ENCODE measurements at places on chromosomes 6 and 20.

DNA sequence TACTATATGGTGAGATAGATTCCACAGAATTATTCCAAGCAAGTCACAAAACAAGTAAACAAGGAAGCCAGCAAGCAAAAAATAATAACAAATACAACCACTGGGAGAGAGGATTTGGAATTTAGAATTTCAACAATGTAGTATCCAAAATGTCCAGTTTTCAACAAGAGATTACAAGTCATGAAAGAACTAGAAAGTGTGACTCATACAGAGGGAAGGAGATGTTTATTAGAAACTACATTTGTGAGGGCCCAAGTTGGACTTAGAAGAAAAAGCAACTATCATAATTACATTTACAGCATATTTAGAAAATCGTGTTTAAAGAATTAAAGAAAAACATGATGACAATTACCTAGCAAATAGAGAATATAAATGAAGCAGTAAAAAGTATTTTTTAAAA is 494.6 kb upstream of the ID4 start:
- no peak for DNase-seq

DNA sequence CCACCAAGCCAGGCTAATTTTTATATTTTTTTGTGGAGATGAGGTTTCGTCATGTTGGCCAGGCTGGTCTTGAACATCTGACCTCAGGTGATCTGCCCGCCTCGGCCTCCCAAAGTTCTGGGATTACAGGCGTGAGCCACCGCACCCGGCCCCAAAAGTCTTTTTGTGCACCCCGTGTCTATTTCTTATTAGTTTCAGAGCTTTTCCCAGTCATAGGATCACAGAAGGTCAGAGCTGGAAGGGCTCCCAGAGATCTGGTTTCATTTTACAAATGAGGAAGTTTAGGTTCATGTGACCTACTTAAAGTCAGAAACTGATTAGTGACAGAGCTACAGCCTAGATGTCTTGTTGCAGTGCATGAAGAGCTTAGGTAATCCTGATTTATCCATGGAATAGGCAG is 1.6 kb upstream of the OGFRL1 start:
- DNase-seq: no peak

DNA sequence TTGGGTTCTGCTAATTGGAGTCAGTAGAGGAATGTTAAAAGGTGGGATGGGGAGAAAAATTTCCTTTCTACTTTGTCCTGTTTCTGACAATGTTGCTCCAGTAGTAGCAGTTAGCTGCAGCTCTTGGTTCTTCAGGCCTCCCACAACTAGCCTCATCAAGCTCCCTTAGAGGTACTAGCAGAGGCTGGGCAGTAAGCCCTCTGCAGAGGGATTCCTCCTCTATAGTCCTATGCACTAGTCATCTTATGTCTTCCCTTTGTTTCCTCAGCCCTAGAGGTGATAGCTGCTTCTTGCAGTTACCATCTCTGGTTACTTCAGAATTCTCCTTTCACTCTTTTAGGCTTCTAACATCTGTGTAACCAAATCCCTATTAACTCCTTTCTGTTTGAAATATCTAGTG is 99.8 kb downstream of the FILIP1 start:
- no peak for DNase-seq

DNA sequence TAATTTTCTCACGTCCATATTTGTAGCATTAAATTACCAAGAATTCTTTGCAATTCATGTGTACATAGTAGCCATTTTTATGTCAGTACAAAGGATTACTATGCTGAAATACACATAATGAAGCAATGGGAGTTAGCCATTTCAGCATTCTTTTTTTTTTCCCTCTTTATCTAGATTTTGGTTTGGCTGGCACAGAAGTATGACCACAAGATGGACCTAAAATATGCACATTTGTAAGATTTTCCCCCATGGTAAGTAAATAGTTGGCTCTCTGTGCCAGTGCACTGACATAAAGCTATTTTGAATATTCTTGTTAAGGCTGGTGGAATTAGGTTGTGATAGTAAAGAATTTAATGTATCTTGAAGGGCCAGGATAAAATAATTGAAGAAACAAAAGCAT is 486.1 kb upstream of the BTBD3 start:
- no peak for DNase-seq

- no peak for DNase-seq
These were observed 265.2 kb downstream of the TAF4 start for GRCh38 chr20:61800359-61801064.

DNA sequence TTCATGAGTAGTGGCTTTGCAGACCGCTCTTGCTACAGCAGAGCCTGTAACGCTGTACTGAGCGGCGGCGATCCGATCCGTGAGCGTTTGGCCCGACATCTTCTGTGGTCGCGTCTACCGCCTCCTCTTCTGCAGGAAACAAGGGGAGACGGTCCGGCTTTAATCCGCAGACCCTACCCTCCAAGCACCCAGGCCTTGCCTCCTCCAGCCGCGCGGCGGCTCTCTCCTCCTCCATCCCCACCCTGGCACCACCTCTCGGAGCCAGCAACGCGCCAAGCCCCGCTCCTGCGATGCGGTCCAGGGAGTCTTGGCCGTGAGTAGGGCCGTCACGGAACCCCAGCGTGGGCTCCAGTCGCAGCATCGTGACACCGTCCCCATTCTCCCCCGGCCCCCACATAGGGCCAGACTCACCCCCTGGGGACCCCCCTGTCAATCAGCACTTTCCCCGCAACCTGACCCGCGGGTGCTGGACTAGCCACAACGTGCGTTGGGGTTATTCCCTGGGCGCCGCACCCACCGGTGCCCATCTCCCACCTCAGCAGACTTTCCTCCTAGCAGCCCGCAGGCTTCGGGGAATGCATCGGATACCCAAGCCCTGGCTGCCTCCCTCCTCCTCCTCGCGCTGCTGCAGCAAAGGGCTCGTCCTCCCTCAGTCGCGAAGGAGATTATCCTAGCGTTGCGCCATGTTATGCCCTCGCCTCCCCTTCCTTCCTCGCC is 914 bp downstream of the SNAP91 start:
- DNase-seq: no peak

DNA sequence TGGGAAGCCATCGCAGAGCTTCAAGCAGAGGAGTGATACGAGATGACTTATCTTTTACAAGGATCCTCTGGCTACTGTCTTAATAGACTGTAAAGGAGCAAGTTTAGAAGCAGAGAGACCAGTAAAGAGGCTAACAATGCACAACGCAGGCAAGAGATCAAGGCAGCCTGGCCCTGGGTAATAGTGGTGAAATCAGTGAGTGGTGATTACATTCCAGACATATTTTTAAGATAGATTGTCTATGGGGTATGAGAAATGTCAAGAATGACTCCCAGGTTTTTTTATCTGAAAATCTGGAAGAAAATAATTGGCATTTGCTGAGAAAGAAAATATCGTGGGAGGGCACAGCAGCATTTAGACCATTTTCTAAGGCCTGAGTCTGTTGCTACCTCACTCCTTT is 213.6 kb upstream of the HTR1E start:
- DNase-seq: no peak

DNA sequence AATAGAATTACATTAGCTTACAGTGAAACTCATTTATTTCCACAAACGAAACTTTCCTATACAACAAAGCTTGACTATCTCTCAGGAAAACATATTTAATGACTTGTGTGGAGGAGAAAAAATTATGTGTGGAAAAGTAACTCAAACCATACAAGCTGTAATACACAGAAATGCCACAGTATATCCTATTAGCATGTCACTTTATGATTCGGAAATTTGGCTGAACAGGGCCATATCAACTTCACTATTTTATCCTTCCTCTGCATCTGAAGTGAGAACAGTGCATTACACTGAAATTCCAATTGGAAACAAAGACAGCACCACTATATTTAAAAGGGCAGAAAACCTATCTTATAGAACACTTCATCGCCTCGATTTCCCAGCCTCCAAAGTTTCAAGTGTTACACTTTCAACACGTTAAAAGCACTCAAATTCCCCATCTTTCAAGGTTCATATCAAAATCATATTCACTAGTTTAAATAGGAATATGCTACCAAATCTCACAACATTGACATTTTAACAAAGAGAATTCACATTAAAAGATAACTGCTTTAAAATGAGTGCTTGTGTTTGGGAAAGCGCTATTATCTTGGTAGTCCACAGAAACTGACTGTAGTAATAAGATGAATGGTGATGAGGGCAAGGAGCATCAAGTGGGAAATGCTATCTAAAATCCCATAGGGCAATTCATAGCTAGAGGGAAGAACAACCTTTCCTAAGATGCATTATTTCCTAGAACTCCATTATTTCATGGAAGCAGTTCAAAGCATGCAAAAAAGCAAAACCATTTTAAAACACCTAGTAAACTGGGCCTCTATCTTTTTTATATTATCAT is 1.8 kb downstream of the REV3L start:
- no peak for DNase-seq

DNA sequence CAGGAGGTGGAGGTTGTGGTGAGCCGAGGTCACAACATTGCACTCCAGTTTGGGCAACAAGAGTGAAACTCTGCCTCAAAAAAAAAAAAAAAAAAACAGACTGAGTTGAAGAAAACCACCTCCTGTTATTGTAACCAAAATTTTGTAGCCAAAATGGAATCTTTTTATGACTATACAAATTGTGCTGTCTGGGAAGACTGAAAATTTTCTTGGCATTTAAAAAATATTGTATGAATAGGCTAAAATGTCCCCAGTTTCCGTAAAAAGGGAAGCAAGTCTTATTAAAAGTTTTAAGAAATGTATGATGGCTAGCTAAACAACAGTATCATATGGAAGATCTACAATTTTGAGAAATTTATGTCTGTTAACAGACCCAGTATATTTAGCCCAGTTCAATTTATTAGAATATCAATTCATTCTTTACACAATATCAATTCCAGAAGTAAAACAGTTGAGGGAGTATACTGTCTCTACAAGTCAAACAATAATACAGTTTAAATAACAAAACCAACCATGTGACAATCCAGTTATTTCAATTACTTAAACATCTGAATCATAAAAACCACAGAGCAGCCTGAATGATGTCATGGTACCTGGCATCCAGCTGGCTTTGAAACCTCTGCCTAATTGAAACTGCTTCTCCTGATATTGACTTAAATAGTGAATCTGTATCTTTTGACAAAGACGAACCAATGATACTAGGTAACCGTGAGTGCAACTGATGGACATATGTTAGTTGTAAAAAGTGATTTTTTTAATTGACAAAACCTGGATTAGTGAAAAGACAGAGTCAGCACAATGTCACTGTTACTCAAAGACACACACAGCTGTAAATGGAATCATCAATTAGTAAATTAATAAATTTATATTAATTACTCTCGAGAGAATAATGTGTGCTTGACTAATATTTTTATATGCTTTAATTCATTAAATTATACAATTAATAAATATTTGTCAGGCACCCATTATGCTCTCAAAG is 166.6 kb upstream of the MARCKS start:
- DNase-seq: no peak

DNA sequence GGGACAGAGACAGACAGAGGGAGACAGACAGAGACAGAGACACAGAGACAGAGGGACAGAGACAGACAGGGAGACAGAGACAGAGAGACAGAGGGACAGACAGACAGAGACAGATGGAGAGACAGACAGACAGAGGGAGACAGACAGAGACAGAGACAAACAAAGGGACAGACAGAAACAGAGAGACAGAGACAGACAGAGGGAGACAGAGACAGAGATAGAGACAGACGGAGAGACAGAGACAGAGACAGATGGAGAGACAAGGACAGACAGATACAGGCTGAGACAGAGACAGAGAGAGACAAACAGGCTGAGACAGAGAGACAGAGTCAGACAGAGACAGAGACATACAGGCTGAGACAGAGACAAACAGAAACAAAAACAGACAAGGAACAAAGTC is 39.4 kb upstream of the PHACTR3 start:
- no peak for DNase-seq

DNA sequence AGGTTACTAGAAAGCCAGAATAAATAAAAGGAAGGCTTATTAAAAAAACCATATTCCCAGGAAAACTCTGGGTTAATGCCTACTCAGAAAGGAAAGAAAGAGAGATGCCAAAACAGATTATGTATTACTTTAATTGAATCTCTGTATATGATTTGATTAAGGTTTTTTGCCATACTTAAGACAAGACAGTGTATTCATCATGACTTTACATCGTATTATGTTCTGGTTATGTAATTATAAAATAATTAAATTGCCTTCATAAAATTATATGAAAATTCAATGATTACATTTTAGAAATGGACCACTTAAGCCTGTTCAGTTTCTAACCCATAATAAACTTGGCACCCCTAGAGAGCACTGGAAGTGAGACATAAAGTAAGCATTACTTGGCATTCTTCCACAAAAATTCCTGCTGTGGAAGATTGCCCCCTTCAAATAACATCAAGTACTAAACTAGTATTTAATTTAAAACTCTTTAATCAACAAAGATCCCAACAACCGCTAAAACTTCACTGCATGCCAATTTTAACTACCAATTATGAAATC is 20.8 kb upstream of the IBTK start:
- DNase-seq: no peak

DNA sequence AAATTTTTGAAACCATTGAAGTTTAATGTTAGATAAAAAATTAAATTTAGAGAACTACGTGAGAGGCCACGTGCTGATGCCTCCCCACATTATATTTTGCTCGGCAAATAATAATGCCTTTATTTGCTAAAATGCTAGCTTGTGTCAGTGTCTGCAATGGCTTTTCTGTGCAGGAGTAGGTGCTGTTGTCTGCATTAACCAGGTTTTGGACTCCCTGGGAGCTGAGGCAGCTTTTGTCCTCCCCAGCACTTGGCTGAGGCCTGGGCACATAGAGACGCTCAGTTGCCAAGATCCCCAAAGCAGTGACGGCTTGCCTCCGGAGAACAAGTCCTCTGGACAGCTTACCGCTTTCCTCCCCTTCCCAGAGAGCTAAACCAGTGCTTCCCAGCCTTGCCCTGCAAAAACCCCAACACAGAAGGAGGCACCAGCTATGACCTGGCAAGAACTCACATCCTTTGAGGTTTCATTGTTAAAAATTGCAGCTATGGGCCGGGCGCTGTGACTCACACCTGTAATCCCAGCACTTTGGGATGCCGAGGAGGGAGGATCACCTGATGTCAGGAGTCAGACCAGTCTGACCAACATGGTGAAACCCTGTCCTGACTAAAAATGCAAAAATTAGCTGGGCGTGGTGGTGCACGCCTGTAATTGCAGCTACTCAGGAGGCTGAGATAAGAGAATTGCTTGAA is 59.9 kb downstream of the KAT14 start:
- no peak for DNase-seq

DNA sequence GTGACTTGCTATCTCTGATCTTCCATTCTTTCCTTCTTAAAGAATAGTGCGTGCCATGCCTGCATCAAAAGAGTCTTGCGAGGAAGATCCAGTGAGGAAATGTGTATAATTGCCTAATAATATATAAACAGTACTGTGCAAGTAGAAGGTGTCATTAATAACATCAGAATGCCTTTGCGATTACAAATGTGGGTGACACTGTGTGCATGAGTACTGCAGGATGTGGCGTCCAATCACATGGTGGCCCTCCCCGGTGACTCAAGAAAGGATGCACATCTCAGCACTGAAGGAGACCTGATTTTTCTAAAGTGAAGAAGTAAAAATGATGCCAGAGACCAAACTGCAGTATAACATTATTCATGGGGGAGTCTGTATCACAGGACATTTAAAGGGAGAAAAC is 107.5 kb upstream of the EDN1 start:
- DNase-seq: no peak

- DNase-seq: no peak
These were observed 147.2 kb downstream of the VEGFA start for GRCh38 chr6:43916924-43917877.
